ENCODE measurements at places on chromosomes 2 and 18.
A peak's percentile ranks its signal among the peaks of the same experiment; 100 is the strongest.

DNA sequence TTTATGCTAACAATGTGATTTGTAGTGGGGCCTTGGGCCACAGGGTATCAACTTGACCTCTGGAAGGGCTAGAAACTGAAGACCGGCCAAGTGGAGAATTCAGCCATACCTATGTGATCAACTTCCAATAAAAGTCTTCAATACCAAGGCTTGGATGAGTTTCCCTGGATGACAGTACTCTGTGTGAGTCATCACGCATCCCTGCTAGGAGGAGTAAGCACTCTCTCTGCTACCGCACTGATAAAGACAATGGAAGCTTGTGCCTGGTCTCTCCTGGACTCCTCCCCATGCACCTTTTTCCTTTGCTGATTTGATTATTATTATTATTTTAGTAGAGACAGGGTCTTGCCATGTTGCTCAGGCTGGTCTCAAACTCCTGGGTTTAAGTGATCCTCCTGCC is 58.1 kb downstream of the SKA1 start:
- DNase-seq: no peak

- DNase-seq: no peak
These were observed 87.7 kb upstream of the CXCR4 start for GRCh38 chr2:136205615-136206014.

DNA sequence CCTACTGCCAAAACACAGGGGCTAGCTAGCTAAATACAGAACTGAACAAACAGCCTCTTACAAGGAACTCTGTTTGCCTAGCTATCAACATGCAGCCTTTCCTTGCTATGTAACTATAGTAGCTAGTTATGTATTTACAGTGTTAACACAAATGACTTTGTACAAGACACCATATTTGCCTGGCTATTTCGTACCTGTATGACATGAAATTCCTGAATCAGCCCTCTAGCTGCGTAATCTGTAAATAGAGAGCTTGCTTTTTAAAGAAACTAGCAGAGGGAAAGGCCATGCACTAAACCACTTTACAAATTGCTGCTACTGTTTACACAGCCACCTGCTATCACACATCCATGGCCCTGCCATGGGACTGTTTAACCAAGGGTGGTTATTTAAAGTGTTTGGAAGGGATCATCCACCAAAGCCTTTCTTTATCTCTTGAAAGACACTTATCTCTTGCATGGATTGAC is 248.7 kb downstream of the TFCP2L1 start:
- DNase-seq: peak; percentile 68

DNA sequence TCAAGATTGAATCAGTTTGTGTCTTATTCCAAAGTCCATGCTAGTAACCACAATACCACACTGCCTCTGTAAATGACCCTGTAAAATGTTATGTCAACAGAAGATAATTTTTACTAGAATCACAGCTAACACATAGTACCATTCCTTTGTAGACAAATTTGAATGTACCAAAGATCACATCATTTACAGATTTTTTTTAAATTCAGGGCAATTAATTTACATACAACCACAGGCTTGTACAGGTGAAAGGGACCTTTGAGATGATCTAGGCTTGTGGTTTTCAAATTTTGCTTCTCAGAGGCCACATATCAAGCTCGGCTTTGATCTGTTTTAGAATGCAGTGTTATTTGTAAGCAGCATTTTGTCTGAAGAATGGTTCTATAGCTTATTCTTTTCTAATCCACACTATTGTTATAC is 63.8 kb upstream of the PPM1B start:
- DNase-seq: no peak

DNA sequence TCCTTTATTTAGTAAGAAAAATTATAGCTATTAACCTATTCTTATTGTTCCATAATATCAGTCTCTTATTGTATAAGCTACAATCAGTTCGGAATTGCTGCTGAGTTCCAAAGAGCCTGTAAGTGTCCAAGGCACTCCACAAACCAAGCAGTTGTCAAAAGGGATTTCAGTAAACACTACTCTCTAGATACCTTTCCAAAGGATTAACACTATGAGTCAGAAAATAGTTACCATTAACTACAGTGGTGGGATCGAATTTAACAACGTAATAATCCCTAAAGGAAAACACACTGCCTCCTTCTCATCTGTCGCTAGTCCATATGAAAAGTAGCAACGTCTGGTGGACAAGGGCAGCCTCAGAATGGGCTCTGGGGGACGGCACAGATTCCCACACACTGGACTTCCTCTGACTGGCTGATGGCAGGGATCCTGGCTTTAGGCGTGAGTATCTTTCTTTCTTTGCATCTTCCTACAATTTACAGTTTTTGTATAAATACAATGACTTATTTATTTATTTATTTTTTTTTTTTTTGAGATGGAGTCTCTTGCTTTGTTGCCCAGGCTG is 8.8 kb downstream of the TGFBRAP1 start:
- peak; percentile 28 for DNase-seq

DNA sequence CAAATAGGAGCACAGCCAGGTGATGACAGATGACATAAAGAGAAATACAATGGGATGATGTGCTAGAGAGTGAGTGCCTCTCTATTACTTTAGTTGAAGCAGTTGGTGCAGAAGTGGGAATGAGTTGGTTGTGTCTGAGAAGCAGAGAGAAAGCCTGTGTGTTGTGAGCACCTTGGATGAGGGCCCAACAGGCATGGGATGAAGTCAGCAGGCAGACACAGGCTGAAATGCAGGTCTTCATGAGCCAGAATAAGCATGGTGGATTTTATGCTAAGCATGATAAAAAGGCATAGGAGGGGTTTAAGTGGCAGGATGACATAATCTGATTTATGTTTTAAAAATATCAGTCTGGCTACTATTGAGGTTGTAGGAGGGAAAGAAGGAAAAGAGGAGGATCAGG is 71.5 kb downstream of the KLHL14 start:
- peak; percentile 15 for DNase-seq

DNA sequence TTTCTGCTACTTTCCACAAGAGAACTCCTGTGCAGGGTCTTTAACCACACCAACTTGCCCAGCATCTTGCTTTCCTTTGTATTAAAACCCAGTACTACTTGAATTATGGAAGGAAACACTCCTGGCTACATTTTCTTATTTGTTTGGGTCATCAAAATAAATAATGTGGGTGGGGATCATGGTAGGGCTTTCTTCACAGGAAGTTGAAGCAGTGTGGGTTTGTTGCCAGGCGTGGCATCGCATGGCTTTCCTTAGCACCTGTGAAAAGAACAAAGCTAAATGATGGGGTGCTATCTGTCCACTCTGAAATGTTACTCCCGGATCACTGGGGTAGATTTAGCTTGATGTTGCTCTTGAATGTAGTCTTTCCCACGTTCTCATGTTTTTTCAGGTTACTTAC is 18.7 kb downstream of the ARHGAP25 start:
- DNase-seq: no peak

- no peak for DNase-seq
These were observed 75.5 kb upstream of the CABLES1 start for GRCh38 chr18:23059541-23060465.

GRCh38 chr2:23565374-23565773 is 180.4 kb downstream of the KLHL29 start:
- no peak for DNase-seq

DNA sequence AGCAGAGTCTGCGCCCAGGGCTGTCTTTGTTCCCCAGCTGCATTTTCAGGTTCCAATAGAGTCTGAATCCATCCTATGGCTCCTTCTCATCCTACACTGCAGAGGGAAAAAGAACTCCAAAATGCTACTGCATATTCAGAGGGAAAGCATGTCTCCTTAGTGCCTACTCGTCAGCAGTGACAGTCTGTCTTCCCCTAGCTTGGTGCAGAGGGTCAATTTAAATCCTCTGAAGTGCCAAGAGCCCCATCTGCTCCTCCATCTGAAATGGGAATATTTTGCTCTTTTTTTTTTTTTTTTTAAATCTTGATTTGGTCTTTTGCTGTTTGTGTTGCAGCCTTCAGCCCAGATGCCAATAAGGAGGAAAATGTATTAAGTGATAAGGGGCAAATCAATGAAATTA is 199.3 kb downstream of the RNF144A start:
- DNase-seq: no peak

DNA sequence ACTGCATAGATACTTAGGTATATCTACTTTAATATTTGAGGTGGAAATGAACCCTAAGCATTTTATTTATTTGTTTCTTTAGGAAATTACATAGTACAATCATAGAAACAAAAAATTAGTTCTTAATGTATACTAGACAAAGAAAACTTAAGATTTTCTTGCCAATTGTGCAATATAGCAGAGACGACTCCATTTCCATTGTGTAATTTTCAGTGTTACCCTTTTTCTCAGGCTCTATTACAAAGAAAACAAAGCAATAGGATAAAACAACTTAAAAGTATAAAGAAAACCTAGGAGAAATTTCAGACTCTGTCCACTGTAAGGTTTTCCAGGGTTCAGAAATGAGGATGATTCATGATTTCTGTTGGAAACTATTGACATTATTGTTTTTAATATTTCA is 89.0 kb upstream of the SERTAD2 start:
- no peak for DNase-seq

- DNase-seq: no peak
These were observed 53.2 kb upstream of the SLC4A10 start for GRCh38 chr2:161571051-161571429.

DNA sequence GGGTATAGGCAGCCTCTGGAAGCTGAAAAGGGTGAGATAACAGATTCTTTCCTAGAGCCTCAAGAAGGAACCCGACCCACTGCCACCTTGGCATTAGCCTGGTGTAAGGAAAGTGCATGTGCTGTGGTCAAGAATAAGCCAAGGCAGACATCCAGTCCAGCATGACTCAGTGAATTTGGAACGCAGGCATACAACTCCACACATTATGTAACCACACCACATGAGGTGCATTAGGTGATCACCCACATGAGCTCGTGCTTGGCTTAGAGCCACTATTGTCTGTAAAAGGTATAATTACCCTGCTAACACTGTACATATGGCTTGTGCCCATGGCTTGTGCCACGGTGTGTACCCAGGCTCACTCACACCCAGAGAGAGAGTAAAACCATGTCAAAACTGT is 583.7 kb upstream of the HNMT start:
- no peak for DNase-seq

DNA sequence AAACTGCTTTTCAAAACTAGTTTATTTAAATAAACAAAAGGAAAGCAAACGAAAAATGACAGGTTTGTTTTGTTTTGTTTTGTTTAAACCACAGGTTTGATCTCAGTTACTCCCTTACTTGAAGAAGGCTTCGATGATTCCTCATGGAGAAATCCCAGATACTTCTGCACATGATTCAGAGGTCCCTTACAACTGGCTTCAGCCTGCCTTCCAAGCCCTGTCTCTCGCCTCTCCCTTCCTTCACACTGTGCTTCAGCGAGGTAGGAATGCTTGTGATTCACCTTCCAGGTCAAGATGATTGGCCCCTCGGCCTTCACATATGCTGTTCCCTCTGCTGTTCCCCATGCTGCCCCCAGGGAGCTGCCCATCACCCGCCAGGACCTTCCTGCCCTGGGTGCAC is 104.1 kb upstream of the ITGA6 start:
- DNase-seq: no peak

GRCh38 chr2:47016172-47016913 is 100.7 kb upstream of the MCFD2 start:
- DNase-seq: peak; percentile 74

GRCh38 chr2:98592565-98592964 is 15.7 kb downstream of the COA5 start:
- DNase-seq: no peak

DNA sequence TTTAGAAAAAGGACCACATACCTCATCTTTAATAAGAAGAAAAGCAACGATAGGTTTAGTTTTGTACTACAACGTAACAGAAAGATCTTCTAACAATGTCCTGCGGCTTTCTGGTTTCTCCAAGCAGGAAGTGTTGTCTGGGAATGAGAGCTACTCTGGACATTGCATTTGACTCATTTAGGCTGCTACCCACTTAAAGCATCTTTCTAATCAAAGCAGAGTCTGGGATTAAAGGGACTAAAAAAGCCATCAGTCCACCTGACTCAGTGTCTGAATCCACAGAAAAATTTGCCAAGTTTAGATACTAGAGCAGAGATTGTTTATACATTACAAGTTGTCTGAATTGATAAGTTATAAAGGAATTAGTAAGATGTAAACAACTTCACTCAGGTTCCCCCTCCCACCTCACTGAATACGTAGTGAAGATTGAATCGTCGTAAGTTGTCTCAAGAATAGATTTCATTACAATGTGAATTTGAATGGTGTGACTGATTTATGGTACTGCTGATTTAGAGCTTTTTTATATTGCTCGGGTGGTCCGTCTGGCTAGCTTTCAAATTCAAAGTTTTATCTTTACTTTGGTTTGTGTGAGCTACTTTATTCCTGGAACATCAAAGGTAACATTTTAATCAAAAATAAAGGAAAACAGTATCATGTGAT is 70.2 kb upstream of the SMIM21 start:
- no peak for DNase-seq

All from tongue (tissue), 3 donors.